ENCODE measurements at places on chromosomes 2 and 18. TPM values are rescaled to one million over a fixed set of nuclear protein-coding genes. Genes with fewer than 3 reads are reported as not detected.

The MYO5B gene
- total RNA-seq, result 5.9 TPM

The PRADC1 gene
- total RNA-seq, result 38.0 TPM

The MATN3 gene
- total RNA-seq, result 3.5 TPM

The FTCDNL1 gene
- total RNA-seq, result 4.2 TPM

The CHRND gene
- 0.10 TPM for total RNA-seq

GRCh38 chr18:43572163-43572562 lies 294.9 kb upstream of the SYT4 start:
- DNase-seq, result no peak

DNA sequence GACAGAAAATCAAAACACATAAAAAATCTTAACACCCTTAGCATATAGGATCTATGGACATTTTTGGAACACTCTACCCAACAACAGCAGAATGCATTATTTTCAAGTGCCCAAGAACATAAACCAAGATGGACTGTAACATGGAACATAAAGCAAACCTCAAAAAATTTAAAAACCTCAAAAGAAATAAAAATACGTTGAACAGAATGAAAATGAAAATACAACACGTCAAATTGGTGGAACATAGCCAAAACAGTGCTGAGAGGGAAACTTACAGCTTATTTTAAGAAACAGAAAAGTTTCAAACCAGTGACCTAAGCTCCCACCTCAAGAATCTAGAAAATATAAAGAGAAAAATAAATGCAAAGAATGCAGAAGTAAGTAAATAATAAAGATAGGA lies 58.3 kb upstream of the BCL2L11 start:
- DNase-seq, result no peak

DNA sequence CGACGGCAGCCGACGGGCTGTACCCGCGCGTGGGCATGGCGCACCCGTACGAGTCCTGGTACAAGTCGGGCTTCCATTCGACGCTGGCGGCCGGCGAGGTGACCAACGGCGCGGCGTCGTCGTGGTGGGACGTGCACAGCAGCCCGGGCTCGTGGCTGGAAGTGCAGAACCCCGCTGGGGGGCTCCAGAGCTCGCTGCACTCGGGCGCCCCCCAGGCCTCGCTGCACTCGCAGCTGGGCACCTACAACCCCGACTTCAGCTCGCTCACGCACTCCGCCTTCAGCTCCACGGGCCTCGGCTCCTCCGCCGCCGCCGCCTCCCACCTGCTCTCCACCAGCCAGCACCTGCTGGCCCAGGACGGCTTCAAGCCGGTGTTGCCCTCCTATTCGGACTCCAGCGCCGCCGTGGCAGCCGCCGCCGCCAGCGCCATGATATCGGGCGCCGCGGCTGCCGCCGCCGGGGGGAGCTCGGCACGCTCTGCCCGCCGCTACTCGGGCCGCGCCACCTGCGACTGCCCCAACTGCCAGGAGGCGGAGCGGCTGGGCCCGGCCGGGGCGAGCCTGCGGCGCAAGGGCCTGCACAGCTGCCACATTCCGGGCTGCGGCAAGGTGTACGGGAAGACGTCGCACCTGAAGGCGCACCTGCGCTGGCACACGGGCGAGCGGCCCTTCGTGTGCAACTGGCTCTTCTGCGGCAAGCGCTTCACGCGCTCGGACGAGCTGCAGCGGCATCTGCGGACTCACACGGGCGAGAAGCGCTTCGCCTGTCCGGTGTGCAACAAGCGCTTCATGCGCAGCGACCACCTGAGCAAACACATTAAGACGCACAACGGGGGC lies 2.0 kb downstream of the SP9 start:
- DNase-seq, result no peak

- DNase-seq, result no peak
Observed at GRCh38 chr2:221124532-221125240, 447.4 kb downstream of the EPHA4 start.

DNA sequence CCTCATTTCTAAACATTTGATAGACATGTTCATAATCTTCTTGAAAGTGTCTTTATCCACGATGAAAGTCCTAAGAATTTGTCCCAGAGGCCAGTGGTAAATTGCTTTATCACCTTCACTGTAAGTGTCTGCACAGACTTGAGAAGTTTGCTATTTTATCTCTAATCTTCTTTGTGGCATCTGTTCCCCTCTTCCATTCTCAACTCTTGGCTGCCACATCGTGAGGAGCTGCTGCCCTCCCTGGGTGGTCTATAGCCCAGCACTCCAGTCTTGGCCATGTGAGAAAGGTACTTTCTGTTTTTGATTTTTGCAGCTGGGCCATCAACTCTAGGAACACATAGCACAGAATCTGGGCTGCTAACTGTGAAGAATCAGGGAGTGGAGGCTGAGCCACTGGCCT lies 45.5 kb downstream of the SLC14A2 start:
- no peak for DNase-seq

- DNase-seq, result no peak
Observed at GRCh38 chr18:26714739-26715138, 150.8 kb downstream of the AQP4 start.

GRCh38 chr2:153873052-153874048 lies 1.6 kb downstream of the GALNT13 start:
- DNase-seq, result no peak

GRCh38 chr2:138521821-138522220 lies 20.3 kb downstream of the SPOPL start:
- no peak for DNase-seq

GRCh38 chr18:27549335-27550039 lies 364.4 kb upstream of the CHST9 start:
- no peak for DNase-seq

DNA sequence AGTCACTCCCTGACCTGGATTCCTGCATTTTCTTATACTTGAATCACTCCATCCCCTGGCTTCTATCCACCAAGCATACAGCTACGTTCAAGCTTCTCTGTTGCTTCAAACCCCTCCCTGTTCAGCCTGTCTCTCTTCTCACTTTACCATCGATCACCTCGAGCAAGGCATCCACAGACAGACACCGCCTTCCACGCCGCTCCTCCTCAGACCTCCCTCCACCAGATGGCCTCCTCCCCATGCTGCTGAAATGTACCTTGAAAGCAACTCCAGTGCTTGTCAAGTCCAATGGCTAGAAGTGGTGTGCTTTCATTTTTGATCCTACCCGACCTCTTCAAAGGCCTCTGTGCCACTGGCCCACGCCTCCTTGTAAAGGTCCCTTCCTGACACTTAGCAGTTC lies 131.3 kb upstream of the ACAA2 start:
- DNase-seq, result no peak
